ENCODE measurements at places on chromosomes 7 and 10. TPM values are rescaled to one million over a fixed set of nuclear protein-coding genes. Genes with fewer than 3 reads are reported as not detected.

Gene NRP1
- total RNA-seq: 0.33 TPM

Gene LEP
- total RNA-seq: not detected

Gene CCNJ
- 12.1 TPM for total RNA-seq

Gene ZNF32
- total RNA-seq: 12.4 TPM

Gene SEPTIN7
- 151 TPM for total RNA-seq

Gene CPVL
- total RNA-seq: not detected

Gene IMPDH1
- total RNA-seq: 15.8 TPM

Gene CADPS2
- total RNA-seq: not detected

Gene PON1
- not detected for total RNA-seq

GRCh38 chr7:38375453-38375852 is 102.0 kb upstream of the TARP start:
- peaks cover 22% of the 10 kb centered on the region for H3K4me1 ChIP-seq
- no peak overlapping the region for H3K27ac ChIP-seq
- no peak for DNase-seq
- no peaks in the 10 kb centered on the region for H3K27me3 ChIP-seq

DNA sequence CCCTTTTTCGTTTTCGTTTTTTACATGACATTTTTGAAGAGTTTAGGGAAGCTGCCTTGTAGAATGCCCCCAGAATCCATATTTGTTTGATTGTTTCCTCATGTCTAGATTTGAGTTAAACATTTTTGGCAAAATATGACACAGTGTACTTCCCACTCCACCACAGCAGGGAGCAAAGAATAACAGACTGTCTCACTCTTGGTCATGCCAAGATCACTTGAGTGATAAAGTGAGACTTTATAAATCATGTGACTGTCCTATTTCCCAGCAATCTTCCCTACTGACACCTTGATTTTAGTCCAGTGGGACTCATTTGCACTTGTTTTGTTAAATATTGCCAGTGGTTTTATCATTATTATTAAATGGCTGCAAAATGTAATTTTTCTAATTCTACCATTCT is 44.4 kb upstream of the USP6NL start:
- peaks cover 26% of the 10 kb centered on the region for H3K27me3 ChIP-seq
- no peak overlapping the region for H3K4me3 ChIP-seq
- no peak overlapping the region for H3K27ac ChIP-seq
- peaks cover 3% of the 10 kb centered on the region for H3K4me1 ChIP-seq
- DNase-seq: no peak
- H3K36me3 ChIP-seq: no peaks in the 10 kb centered on the region

- DNase-seq: no peak
- no peak overlapping the region for H3K27ac ChIP-seq
- no peak overlapping the region for H3K4me3 ChIP-seq
Observed at GRCh38 chr7:131546583-131547141, 9.8 kb downstream of the PODXL start.

DNA sequence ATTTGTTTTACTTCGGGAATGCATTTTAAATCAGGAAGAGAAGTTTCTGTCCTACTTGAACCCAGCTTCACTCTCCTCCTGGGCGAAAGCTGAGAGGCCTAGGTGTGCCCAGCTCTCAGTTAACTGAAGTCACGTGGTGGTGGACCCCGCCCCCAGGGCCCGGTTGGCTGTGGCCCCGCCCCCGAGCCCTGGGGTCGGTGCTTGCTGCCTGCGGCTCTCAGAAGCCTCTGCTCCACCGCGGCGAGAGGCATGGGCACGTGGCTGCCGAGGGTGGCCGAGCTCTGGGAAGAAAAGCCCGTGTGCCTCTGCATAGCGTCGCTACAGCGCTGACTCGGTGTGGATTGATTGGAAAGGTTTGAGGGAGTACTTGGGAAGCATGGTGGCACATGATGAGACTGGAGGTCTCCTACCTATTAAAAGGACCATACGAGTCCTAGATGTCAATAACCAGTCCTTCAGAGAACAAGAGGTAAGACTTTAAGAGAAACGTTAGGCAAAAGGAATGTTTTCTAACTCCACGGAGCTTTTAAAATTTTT is 34.1 kb downstream of the NET1 start:
- H3K4me3 ChIP-seq: peak overlapping the region; percentile 79
- H3K36me3 ChIP-seq: peaks cover 5% of the 10 kb centered on the region
- peaks cover 51% of the 10 kb centered on the region for H3K4me1 ChIP-seq
- DNase-seq: peak; percentile 72

DNA sequence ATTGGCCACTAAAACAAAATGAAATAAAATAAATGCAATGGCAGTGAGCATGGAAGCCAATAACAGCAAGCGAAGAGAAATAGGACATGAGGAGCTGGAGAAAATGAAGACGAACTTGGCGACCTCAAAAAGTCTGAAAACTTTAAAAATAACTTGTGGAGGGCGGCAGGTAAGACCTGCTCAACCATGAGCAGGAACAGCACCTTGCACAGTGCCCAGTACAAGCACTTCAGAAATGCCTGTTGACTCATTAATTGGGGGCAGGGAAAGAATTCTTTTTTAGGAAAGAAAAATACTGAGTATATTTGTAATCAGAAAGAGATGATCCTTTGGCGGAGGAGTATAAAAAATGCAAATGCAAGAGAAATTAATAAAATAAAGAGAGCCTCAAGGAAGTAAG is 78.0 kb downstream of the XPNPEP1 start:
- no peak for DNase-seq
- H3K36me3 ChIP-seq: no peaks in the 10 kb centered on the region
- peaks cover 21% of the 10 kb centered on the region for H3K27me3 ChIP-seq
- H3K4me1 ChIP-seq: no peaks in the 10 kb centered on the region
- no peak overlapping the region for H3K4me3 ChIP-seq
- H3K27ac ChIP-seq: no peak overlapping the region

- H3K4me1 ChIP-seq: no peaks in the 10 kb centered on the region
- no peak overlapping the region for H3K27ac ChIP-seq
- H3K27me3 ChIP-seq: peaks cover 47% of the 10 kb centered on the region
- H3K36me3 ChIP-seq: no peaks in the 10 kb centered on the region
- H3K4me3 ChIP-seq: no peak overlapping the region
Observed at GRCh38 chr7:137844677-137845425, 1.9 kb downstream of the DGKI start.

GRCh38 chr10:12835709-12836108 is 165.8 kb downstream of the CCDC3 start:
- no peaks in the 10 kb centered on the region for H3K36me3 ChIP-seq
- DNase-seq: no peak
- no peaks in the 10 kb centered on the region for H3K4me1 ChIP-seq
- H3K27me3 ChIP-seq: no peaks in the 10 kb centered on the region
- H3K27ac ChIP-seq: no peak overlapping the region

GRCh38 chr10:100569687-100570481 is 34.1 kb downstream of the HIF1AN start:
- DNase-seq: no peak
- no peaks in the 10 kb centered on the region for H3K4me1 ChIP-seq
- no peaks in the 10 kb centered on the region for H3K36me3 ChIP-seq
- no peak overlapping the region for H3K4me3 ChIP-seq
- H3K27me3 ChIP-seq: peaks cover 13% of the 10 kb centered on the region
- H3K27ac ChIP-seq: no peak overlapping the region

DNA sequence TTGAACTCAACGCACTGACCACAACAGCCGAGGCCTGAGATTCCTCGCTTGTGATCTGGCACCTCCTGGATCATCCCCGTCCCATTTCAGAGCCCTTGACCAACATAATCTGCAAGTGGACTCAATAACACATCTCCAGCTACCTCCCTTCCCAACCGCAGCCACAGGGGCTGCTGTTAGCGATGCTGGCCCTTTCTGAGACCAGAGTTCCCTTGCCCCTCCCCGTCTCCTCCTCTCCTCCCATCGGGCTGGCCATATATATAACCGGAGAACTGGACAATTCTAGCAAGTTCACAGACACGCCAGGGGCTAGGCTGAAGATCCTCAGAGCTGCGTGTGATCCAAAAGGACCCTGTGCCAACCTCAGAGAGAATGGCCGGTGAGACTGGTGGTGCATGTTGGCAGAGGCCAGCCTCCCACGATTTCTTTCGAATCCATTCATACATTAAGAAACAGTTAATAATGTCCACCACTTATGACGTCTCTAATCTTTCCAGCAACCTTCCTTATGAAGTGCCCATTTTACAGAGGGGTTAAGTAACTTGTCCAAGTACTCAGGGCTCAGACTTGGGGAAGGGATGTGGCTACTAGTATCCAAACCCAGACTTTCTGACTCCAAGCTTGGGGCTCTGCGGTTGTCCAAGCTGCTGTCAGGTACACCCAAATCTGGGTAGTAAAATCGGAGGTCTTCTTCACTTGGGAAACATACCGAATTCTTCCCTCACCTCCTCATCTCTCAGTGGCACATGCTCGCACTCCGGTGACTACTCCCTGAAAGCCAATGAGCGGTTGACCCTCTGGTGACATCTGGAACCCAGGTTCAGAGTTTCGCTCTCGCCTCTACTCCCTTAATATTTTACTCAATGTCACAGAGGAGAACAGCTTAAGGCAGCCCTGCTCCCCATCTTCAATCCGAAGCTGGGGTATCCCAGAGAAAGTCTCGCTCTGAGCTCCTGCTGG is 11.2 kb upstream of the FEZF1 start:
- H3K4me3 ChIP-seq: no peak overlapping the region
- H3K36me3 ChIP-seq: peaks cover 14% of the 10 kb centered on the region
- no peak for DNase-seq
- H3K27ac ChIP-seq: no peak overlapping the region
- H3K4me1 ChIP-seq: no peaks in the 10 kb centered on the region
- peaks cover 34% of the 10 kb centered on the region for H3K27me3 ChIP-seq

DNA sequence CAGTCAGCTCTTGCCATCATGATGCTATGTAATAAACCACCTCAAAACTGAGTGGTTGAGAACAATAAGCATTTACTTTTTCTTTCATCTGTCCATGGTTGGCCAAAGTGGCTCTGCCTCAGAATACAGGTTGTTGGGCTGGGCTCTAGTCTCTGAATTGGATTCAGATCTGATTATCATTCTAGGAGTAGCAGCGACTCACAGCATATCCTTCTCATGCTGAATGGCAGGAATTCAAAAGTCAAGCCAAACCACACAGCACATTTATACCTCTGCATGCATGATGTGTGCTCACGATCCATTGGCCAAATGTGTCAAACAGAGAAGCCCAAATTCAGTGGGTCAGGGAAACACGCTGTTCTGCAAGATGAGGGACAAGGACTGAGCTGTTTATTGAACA is 13.6 kb upstream of the GALNT11 start:
- no peaks in the 10 kb centered on the region for H3K27me3 ChIP-seq
- no peak for DNase-seq
- H3K4me1 ChIP-seq: no peaks in the 10 kb centered on the region
- no peak overlapping the region for H3K27ac ChIP-seq
- H3K36me3 ChIP-seq: no peaks in the 10 kb centered on the region
- no peak overlapping the region for H3K4me3 ChIP-seq

DNA sequence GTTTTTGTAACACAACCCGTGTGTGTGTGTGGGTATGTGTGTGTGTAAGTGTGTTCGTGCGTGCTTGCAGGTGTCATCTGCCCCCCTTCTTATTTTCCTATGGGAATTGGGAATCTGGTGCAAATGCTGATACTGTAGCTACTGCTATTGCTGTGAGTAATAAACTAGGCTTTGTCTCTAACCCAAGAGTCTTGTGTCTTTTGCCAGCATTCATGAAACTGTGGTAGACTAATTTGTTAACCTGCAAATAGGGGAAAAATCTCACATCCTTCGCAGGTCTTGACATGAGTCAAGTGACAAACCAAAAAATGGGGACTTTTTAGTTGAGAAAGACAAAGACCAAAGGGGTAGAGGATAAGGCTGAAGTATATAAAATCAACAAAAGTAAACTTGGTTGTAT is 57.9 kb upstream of the FAM133B start:
- H3K27ac ChIP-seq: peak overlapping the region; percentile 99
- H3K36me3 ChIP-seq: peaks cover 33% of the 10 kb centered on the region
- no peak for DNase-seq
- H3K4me1 ChIP-seq: peaks cover 93% of the 10 kb centered on the region

DNA sequence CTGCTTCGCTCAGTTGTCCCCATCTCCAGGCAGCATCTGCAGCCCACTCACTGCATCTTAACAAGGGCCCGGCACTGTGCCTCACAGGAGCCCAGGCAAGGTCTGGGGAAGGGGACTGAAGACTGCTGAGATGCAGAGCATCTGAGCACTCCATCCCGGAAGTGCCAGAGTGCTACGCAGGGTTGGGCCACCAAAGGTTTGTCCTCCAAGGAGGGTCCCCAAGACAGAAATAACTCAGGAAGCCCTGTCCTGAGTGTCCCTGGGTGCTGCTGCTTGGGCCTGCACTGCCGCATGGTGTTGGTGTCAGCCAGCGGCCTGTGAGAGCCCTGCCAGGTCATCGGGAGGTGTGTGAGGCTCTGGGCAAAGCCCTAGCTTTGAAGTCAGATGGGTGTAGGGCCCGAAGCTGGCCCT is 288.2 kb upstream of the ZMIZ1 start:
- no peak for DNase-seq
- H3K4me1 ChIP-seq: no peaks in the 10 kb centered on the region
- H3K36me3 ChIP-seq: no peaks in the 10 kb centered on the region
- H3K27me3 ChIP-seq: peaks cover 11% of the 10 kb centered on the region
- H3K4me3 ChIP-seq: no peak overlapping the region

DNA sequence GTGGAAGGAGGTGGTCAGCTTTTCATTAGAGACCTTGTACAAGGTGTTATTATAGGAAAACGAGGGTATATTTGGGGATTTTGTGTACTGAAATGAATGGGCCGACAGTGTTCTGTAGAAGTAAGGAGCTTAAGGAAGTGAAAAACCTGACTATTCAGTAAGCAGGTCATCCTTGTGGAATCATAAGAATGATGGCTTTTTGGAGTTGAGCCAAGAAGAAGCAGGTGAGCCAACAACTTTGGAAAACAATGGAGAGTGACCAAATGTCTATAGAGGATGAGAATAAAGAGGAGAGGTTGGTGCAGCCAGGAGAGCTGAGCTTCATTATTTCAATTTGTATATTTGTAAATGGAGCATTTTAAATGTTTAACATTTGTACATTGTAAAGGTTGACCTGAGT is 595.7 kb downstream of the CCSER2 start:
- H3K4me1 ChIP-seq: no peaks in the 10 kb centered on the region
- no peak for DNase-seq
- no peak overlapping the region for H3K4me3 ChIP-seq
- no peak overlapping the region for H3K27ac ChIP-seq
- no peaks in the 10 kb centered on the region for H3K36me3 ChIP-seq

DNA sequence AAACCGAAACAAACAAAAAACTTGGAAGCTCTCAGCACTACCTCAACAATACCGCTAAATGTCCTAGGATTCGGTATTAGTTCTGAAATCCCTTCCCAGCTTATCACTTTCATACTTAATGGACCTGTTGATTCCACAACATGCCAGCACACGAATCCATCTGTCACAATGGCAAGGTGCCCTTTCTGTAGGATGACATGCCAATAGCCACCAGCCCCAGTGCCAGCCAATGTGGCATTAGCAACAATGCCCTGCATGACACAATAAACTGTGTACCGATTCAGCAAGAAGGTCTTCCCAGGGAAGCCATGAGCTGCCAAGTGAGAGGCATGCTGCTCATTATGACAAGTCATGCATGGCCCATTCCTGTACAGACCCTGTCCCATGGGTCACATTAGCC is 35.6 kb upstream of the CHCHD3 start:
- peaks cover 35% of the 10 kb centered on the region for H3K27me3 ChIP-seq
- no peak overlapping the region for H3K4me3 ChIP-seq
- no peak overlapping the region for H3K27ac ChIP-seq

All from natural killer cell treated with Interleukin-12 subunit alpha and Interleukin-12 subunit beta and Interleukin-15 and Interleukin-18, amount 100 ng/mL, for 72 hours (primary cell).